ENCODE measurements at places on chromosomes 1 and 21.

- DNase-seq = no peak
Measured at GRCh38 chr1:18332576-18332975, 148.2 kb upstream of the KLHDC7A start.

- DNase-seq = no peak
Measured at GRCh38 chr1:195481293-195481692, 1126.9 kb downstream of the KCNT2 start.

DNA sequence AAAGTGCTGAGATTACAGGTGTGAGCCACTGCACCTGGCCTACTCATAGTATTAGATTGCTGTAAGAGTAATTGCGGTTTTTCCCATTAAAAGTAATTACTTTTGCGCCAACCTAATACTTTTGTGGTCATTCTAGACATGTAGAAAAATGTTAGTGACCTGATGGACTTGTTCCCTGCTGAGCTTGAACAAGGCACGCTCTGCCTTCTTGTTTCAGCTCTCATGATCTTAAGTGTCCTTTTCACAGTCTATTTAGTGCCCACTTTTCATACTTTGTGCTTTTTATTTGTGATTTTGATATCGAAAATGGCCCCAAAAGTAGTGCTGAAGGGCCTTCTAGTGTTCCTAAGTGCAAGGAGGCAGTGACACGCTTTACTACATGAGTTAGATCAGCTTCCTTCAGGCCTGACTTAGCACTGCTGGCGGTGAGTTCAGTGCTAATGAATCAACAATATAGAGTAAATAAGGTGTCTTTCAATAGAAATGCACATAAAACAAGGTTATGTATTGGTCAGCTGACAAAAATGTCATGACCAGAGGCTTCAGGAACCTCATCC lies 5.6 kb upstream of the RD3 start:
- DNase-seq = no peak

DNA sequence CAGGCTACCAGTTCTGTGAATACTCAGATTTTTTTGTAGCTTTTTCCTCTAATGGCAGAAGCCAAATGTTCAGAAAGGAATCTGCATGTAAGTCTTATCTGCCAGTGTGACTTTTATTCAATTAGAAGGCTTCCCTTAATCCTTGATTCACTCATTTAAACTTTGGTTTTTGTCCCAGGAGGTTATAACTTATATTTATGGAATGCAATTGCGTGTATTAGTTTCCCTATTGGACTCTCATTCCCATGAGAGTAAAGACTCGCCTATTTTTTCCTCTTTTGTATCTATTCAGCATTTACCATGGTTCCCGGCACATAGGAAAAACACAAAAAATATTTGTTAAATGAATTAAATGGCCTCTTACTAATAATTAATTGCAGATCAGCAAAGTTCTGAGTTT lies 3.5 kb downstream of the NTMT2 start:
- DNase-seq = no peak

GRCh38 chr1:68442822-68443556 lies 6.8 kb downstream of the RPE65 start:
- DNase-seq = no peak

DNA sequence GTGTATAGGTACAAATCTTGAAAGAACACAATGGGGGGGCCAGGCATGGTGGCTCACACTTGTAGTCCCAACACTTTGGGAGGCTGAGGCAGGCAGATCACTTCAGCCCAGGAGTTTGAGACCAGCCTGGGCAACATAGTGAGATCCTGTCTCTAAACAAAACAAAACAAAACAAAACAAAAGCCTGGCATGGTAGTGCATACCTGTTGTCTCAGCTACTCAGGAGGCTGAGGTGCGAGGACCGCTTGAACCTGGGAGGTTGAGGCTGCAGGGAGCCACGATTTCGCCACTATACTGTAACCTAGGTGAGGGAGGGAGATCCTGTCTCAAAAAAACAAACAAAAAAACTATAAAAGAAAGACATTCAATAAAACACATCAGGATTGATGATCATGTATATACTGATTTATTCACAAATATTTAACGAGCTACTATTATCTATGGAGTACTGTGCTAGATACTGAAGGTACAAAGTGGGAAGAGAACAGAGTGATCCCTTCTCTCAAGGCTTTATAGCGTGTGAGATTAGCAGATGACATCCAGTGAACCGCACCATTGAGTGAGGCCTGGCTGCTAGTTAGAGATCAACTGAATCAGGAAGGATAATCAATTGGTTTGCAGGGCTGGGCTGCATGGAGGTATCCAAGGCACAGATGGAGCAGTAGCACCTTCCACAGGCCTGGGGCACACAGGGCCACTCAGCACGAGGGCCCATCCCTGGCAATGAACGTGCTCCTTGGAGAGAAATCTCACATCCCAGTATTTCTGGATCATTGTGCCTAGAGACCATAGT lies 26.4 kb downstream of the ELF3 start:
- no peak for DNase-seq

GRCh38 chr1:56917356-56917755 lies 48.5 kb downstream of the C8B start:
- DNase-seq = no peak

- DNase-seq = no peak
Measured at GRCh38 chr1:229224308-229224707, 46.6 kb upstream of the RAB4A start.

DNA sequence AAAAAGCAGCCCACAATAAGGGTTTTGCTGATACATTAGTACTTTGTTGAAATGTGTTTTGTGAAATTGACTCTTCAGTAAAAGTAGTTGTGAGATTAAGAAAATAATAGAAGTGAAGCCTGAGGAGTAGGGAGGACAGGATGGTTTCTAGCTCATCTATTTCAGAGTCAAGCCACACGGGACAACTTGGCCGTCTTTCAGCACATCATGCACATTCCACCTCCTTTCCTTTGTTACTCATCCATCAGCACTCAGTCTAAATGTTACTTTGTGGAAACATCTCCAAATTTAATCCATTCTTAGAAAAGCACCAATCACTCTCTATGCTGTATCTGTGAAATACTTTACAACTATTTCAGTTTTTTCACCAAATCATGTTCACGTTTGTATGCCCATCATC lies 223.3 kb downstream of the FGGY start:
- no peak for DNase-seq

- DNase-seq = no peak
Measured at GRCh38 chr1:191043066-191043465, 565.4 kb upstream of the BRINP3 start.

DNA sequence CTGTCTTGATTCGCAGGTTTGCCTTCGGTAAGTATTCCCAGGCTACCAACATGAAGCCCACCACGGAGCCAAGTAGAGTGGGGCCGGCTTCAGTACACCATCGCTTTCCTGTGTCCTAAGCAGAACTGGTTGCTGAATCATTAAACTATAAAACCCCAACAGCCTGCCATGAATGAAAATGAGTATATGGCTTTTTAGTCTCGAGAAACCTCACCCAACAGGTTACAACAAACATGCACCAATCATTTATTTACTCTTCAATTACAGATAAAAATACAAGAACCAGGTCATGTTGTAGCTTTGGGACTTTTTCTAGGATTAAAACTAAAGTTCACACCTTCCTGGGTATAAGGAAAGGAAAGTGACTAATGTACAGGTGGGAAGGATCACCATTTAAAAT lies 7.6 kb downstream of the TMPRSS2 start:
- no peak for DNase-seq

DNA sequence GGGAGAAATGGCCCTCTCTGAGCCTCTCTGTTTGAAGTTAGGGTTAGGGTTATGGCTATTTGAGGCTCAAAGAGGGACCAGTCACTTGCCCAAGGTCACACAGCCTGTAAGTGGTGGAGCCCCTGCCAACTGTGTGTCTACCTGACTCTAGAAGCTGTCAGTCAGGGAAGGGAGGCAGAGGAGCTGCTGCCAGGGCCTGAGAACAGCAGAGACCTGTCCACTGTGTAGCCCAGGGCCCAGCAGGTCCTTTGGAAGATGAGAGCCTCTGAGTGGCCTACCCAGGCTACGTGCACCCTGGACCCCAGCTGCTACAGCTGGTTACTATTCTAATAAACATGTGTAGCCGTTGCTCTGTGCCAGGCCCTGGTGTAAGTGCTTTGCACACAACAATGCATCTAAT lies 15.1 kb upstream of the EDN2 start:
- DNase-seq = no peak

DNA sequence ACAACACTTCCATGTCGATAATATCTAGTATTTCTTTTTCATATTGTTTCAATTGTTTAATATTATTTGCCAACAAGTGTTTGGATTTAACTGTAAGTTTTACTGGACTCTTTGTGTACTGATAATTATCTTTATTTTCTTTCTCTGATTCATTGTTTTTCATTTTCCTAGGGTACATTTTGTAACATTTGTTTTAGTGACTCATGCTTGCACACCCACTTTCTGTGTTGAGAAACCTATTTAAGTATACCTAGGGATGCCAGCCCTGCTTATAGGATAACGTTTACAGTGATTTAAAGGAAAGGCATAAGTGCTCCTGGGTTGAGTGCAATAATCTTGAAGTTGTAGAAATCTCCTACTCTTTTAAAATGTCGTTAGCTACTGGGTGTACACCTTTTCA lies 1386.0 kb upstream of the ADGRL4 start:
- no peak for DNase-seq

- no peak for DNase-seq
Measured at GRCh38 chr1:29457496-29458368, 221.4 kb downstream of the PTPRU start.

- DNase-seq = no peak
Measured at GRCh38 chr1:219228058-219228419, 54.4 kb downstream of the LYPLAL1 start.

DNA sequence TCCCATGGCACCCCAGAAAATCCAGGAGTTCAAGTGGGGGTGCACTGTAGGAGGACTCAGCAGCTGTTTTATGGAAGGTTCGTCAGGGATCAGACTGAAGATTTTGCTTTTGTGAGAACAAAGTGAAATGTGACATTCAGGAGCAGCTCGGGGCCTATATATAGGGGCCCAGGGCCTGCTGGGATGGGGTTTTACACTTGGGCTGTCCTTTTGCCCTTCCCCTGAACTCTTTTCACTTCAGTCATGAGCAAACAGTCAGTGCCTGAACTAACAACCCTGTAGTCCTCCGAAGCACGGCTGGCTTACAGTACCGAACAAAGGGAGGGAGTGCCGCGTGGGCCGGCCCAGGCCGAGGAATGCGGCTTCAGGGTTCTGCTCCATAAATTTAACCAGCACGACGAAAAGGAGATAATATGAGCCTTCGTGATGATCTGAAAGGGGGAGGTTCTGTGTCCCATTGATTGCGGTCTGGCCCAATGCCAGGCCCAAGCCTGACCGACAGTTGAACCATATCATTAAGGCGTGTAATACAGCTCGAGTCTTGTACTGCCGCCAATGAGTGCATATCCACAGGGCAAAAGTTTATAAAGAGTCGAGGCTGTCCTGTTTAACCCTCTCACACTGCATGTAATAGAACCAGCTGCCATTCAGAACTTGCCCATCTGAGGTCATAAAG lies 139.9 kb downstream of the DHRS3 start:
- no peak for DNase-seq

- no peak for DNase-seq
Measured at GRCh38 chr1:66371233-66372005, 162.5 kb upstream of the SGIP1 start.

Measured in stimulated activated CD4-positive, alpha-beta T cell treated with anti-CD3 and anti-CD28 coated beads, Interleukin-15, amount 100 ng/mL, for 1 hour (primary cell).